Stimulated activated CD4-positive, alpha-beta T cell treated with anti-CD3 and anti-CD28 coated beads, Interleukin-12 subunit alpha, Interleukin-12 subunit beta, amount 100 ng/mL, for 48 hours (primary cell): ENCODE measurements at places on chromosomes 3 and 15.

GRCh38 chr3:185152410-185153170 is at the start of gene C3orf70:
Gene C3orf70 (minus strand): TSS chr3:185153060. CDS start chr3:185152823, 237 bp downstream.
- no peak for DNase-seq

DNA sequence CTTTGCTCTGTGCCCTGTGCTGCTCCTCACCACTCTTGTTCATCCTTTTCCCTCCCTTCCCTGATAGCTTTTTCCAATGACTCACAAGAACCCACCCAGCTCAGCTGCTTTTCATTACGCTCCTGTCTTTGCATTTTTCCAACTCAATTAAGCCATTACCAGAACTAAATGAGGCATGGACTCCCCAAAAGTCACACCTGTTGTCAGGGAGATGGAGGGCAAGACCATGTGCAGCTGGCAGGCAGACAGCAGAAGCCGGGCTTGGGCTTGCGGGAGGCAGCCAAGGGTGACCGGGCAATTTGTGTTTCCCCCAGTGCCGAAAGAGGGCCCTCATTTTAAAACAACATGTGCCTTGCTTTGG is 64.3 kb downstream of the CASR start:
- no peak for DNase-seq

- no peak for DNase-seq
Observed at GRCh38 chr3:88364926-88365325, 215.2 kb downstream of the C3orf38 start.

- DNase-seq = peak; percentile 26
Observed at GRCh38 chr15:63833021-63833696, 589 bp downstream of the HERC1 start.

- no peak for DNase-seq
Observed at GRCh38 chr15:51754267-51754666, 2.9 kb downstream of the TMOD2 start.
